IMR-90 (cell line): ENCODE measurements at places on chromosomes 1 and 21.
A peak's percentile ranks its signal among the peaks of the same experiment; 100 is the strongest.

GRCh38 chr1:193308438-193308837 is 122.0 kb upstream of the B3GALT2 start:
- DNase-seq: peak; percentile 59

DNA sequence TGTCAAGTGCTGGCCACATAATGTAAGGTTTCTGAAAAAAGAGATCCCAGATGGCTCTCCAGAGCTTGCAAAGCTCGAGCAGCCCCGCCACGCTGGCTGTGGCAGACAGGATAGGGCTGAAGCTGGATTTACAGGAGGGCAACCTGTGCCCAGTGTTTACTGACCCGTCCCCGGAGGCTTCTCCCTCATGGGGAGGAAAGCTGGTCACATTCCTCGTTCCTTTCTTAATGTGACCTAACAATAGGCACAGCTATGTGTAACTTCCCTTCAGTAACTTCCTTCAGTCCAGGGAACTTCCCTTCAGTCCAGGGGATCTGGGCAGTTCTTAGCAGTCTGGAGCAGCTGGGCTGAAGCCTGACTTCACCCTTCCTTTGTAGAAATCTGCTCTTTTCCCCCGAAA is 7.7 kb downstream of the SLFNL1 start:
- DNase-seq: no peak

- no peak for DNase-seq
Observed at GRCh38 chr1:37634244-37634991, at the start of gene RSPO1. TSS of gene RSPO1 (minus strand) at chr1:37634892. CDS start at chr1:37629661, 5,231 bp downstream.

GRCh38 chr1:181391301-181391900 is 91.9 kb upstream of the CACNA1E start:
- no peak for DNase-seq

DNA sequence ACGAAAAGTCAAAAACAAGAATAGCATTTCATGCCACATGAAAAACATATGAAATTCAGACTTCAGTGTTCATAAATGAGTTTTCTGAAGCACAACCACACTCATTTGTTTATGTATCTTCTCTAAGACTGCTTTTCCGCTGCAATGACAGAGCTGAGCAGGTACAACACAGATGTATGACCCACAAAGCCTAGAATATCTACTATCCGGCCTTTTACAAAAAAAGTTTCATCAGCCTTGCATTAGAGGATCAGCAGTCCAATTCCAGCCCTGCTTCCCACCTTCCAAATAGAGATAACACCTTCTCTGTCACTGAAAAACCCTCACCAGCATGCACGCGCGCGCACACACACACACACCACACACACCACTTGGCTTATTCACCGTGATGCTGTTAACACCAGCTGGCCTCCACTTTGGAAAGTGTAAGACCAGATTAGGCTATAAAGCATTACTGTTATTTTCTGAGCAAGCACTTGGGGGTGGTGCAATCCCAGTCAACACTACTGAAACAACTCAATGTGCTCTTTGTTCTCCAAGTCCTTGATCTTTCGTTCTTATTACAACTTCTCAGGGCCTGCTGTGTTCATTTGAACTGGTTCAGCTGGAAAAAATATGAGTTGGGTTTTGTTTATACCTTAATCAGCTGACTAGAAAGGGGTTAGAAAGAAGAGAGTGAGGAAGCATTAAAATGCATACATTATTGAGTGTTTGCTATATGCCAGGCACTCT is 90.0 kb downstream of the GLUL start:
- DNase-seq: peak; percentile 1

GRCh38 chr1:178066908-178067614 is 26.8 kb upstream of the RASAL2 start:
- DNase-seq: no peak

GRCh38 chr1:119011706-119012105 is 23.6 kb upstream of the TBX15 start:
- no peak for DNase-seq

DNA sequence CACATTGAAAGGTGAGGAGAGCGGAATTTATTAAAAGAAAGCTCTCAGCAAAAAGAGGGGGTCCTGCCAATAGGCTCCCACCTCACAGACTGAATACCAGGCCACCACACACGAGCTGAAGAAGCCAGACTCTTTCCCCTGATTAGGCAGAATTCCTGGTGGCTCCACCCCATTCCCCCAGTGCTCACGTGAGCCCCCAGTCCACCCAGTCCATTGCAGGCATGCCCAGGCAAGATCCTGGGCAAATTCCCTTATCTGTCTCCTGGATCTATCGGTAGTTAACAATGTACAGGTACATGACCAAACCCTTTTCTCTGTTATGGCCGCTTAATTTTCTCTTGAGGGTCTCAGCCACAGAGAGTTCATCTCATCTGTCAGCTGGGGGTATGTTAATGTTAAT is 54.6 kb upstream of the BTG3 start:
- no peak for DNase-seq

- no peak for DNase-seq
Observed at GRCh38 chr21:42969193-42969600, 5.2 kb upstream of the PKNOX1 start.

- DNase-seq: no peak
Observed at GRCh38 chr21:45724345-45724961, 80.9 kb downstream of the PCBP3 start.

GRCh38 chr21:42454786-42455185 is 41.2 kb downstream of the RSPH1 start:
- no peak for DNase-seq

- DNase-seq: no peak
Observed at GRCh38 chr1:110874324-110875215, 1.6 kb downstream of the CD53 start.

GRCh38 chr1:30611741-30612309 is 111.6 kb downstream of the MATN1 start:
- DNase-seq: no peak

GRCh38 chr1:218478336-218478735 is 133.2 kb downstream of the TGFB2 start:
- DNase-seq: peak; percentile 20

GRCh38 chr1:61050541-61051442 is 31.6 kb upstream of the NFIA start:
- DNase-seq: no peak

GRCh38 chr1:8551057-8551456 is 233.1 kb downstream of the SLC45A1 start:
- DNase-seq: no peak

DNA sequence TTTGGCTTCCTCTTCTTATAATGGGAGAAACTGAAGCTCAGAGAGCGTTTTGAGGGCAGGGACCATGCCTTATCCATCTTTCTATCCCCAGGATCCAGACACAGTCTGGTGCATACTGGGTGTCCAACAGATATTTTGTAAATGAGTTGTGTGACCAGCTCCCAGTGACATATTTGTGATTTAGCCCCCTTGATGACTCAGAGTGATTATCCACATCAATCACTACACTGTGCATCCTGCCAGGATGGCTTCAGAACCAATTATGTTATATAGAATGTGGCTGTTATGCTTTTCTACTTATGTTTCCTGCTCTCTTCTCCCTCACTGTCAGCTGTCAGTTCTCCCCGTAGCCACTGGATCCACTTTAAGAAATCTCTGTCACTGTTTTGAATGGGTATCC is 11.3 kb downstream of the OLFML3 start:
- no peak for DNase-seq

- DNase-seq: no peak
Observed at GRCh38 chr1:44605914-44606615, 68.2 kb downstream of the TMEM53 start.

- DNase-seq: no peak
Observed at GRCh38 chr1:116292929-116293725, 79.9 kb upstream of the ATP1A1 start.

GRCh38 chr1:236214761-236215160 is 67.0 kb downstream of the ERO1B start:
- DNase-seq: no peak

DNA sequence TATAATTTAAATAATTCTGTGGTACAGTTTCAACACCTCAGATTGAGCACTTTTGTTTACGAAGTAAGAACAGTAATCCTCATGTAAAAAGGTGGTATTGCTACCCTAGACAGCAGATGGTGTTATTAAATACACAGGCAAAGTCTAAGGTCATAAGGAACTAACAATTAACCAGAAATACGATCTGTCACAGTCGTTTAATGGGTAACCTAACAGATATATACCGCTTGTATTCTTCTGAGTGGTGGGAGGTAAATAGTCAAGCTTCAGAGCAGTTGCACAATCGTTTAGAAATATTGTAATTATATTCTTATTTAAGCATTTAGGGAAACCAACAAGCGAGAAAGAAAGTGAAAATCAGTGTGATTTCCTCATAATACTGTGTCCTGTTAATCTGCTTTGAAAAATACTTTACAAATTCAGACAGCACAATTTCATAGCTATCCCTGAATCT is 9.8 kb upstream of the IRF2BP2 start:
- no peak for DNase-seq

DNA sequence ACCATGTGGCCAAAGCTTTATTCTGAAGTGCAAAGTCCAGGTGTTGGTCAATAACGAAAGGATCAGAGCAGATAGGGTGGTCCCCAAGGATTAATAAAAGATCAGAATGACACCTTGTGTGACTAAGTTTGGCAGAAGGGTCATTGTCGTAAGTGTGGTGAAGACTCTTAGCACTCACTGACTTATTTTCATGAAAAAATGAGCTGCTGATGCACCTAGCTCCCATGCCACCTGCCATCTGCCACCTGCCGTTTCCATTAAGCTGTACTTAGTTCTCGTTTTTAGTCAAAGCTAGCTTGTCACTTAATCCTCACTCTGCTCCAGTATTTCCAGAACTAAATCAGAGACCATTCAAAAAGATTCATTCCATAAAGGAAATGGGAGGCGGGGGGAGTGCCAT is 112.6 kb downstream of the SEC16B start:
- no peak for DNase-seq

DNA sequence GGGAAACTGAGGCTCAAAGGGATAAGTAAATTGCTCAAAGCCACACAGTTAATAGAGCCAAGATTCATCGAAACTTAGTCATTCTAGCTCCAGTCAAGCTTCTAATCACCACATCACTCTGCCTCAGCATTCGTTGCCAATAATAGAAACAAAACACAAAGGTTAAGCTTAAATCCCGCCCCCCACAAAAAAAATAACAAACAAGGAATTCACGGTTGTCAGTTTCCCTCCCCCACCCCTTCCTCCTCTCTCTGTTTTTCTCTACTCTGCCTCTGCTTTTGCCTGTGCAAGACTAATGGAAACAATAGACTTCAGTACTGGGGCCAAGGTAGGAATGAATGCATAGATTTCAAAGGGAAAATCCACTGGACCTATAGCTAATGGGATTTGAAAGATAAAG is 70.7 kb upstream of the ZNF644 start:
- DNase-seq: no peak

DNA sequence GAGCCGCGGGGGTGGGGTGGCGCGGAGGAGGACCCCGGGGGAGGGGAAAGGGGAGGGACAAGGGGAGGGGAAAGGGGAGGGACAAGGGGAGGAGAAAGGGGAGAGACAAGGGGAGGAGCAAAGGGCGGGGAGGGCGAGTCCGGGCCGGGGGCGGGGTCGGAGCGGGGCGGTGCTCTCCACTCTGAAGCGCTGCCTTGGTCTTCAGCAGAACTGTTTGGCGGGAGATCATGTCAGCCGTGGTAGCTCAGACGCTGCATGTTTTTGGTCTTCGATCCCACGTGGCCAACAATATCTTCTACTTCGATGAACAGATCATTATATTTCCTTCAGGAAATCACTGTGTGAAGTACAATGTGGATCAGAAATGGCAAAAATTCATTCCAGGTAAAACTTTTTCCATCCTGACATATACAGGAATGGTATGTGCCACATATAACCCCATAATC is 420 bp downstream of the CFAP57 start:
- DNase-seq: peak; percentile 86

GRCh38 chr1:160167580-160167979 is 16.2 kb downstream of the ATP1A4 start:
- peak; percentile 11 for DNase-seq

DNA sequence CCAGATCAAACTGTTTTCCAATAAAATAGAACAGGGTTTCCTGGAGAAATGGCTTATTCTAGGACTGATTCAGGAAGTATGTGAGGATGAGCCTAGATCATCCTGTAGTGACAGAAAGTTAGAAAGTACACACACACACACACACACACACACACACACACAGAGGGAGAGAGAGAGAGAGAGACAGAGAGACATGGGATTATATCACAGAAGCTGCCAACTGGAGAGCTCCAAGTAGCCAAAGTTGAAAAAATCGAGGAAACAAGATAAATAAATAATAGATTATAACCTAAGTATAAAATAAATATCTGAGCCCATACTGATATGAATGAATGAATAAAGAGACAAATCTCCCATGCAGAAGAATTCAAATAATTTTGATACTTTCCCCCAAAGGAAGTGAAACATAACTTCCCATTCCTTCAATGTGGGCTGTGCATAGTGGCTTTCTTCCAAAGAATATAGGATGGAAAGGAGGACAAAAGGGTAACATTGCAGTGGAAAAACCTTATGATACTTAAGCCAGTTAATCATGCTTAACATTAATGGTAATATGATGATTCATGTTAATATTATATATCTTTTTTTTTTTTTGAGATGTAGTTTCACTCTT is 171.6 kb downstream of the NTPCR start:
- DNase-seq: peak; percentile 70

DNA sequence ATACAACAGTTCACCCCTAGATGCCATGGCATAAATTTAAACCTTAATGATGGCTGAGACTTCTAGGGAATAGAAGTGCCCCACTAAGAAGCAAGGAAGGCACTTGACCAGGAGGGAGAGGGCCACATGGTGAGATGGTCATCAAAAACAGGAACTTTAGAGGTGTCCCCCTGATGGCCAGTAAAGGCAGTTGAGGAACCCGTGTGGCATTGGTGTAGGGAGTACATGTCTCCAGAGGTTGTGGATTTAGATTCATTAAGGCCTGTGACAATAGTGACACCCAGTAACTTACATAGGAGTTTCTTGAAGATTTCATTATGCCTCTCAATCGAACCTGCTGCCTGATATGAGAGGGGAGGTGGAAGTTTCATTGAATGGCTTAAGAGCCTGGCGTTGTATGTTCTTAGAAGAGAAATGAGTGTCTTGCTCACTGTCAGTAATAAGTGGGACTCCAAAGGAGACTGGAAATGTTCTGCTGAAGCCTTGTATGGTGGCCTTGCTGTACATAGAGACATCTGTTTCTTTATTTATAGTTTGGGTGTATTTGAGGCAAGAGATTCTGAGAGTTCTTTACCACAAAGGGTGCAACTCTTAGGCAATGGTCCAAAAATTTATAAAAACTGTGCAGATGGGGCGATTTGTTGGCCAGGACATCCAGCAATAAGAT is 27.9 kb downstream of the EDARADD start:
- no peak for DNase-seq

DNA sequence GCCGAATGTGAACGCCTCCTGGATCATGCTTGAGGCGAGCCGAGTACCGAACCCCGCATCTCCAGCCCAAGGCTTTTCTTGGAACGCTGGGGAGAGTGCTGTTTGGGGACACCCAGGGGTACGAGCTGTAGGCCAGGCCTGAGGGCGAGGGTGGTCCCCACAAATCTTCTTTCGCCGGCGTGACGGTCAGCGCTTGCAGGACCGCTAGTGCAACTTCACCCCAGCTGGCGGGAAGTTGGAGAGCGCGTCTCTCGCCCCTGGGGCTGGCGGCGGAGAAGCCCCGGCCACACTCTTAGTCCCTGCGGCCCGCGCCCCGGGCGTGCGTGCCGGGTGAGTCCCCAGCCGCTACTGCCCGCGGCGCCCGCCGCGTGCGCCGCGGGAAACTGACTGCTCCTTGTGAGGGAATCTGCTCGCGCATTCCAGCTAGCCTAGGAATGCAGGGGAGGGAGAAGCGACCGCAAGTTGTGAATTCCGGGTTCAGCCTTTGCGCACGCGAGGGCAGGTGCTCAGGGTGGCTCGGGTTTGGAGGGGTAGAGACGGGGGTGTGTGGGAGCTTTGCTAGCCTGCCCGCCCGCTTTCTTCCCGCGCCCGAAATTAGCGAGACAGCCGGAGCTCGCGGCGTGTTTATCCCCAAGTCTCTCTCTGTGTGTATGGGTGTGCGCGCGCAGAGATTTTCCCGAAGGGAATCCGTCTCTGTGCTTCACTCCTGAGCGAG is 884 bp downstream of the LHX4 start:
- DNase-seq: peak; percentile 51
